ENCODE measurements at places on chromosomes 4 and X. TPM values are rescaled to one million over a fixed set of nuclear protein-coding genes. Genes with fewer than 3 reads are reported as not detected.

GRCh38 chr4:81237791-81238190, 22.8 kb upstream of the PRKG2 start:
- H3K27ac ChIP-seq = no peak overlapping the region
- H3K36me3 ChIP-seq = no peaks in the 10 kb centered on the region
- no peak for DNase-seq
- H3K4me3 ChIP-seq = no peak overlapping the region
- no peaks in the 10 kb centered on the region for H3K27me3 ChIP-seq
- no peaks in the 10 kb centered on the region for H3K4me1 ChIP-seq

DNA sequence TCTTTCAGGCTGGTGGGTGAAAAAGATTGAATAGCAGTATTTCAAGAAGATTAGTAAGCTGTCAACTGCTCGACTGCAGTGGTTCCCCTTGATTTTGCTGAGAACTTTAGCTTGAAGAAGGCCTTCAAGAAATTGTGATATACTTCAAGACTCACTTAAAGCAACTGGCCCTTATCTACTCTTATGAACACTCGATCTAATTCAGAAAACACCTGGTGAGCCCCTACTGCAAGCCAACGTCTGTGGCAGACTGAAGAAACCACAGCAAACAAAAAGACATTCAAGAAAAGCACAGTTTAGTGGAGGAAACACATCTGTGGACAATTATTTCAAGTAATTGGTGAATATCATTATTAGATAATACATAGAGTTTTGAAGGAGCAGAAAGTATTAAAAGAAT, 119.0 kb downstream of the INPP4B start:
- no peak overlapping the region for H3K4me3 ChIP-seq
- no peaks in the 10 kb centered on the region for H3K36me3 ChIP-seq
- no peak overlapping the region for H3K27ac ChIP-seq

GRCh38 chrX:13955975-13956374, 73.7 kb downstream of the GEMIN8 start:
- H3K27me3 ChIP-seq = no peaks in the 10 kb centered on the region
- no peaks in the 10 kb centered on the region for H3K36me3 ChIP-seq
- no peak overlapping the region for H3K27ac ChIP-seq

- H3K36me3 ChIP-seq = no peaks in the 10 kb centered on the region
- H3K27ac ChIP-seq = no peak overlapping the region
- H3K4me1 ChIP-seq = no peaks in the 10 kb centered on the region
These were observed 47.9 kb upstream of the RPA4 start for GRCh38 chrX:96835660-96836289.

DNA sequence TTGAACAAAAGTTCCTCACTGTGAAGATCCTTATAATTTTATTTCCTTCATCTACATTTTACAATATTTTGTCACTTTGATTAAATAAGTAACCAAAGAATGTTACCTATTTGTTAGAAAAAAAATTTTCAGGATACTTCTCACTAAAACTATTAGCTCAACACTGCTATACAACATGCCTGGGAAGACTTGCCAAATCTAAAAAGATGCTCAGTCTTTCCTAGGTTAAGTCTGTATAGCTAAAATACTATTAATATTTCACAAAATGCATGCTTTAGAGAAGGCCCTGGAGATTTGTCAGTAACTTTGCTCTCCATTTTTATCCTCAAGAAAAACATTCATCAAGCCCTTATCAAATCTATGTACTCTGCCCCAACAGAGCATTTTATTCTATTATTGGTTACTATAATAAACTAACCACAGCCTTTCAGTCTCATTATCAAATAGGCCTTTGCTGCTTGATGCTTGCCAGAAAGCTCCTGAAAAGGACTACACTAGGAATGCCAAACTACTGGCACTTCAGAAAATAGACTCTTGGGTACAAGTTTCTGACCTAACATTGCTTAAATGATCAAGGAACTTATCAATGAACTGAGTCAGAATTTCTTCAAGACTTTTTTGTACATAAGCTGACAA, 17.7 kb downstream of the NEK1 start:
- no peak overlapping the region for H3K27ac ChIP-seq
- H3K4me1 ChIP-seq = no peaks in the 10 kb centered on the region
- H3K4me3 ChIP-seq = no peak overlapping the region
- DNase-seq = no peak
- H3K36me3 ChIP-seq = no peaks in the 10 kb centered on the region

- H3K27me3 ChIP-seq = no peaks in the 10 kb centered on the region
- H3K4me1 ChIP-seq = no peaks in the 10 kb centered on the region
- DNase-seq = no peak
- H3K36me3 ChIP-seq = no peaks in the 10 kb centered on the region
These were observed 615.4 kb upstream of the SMIM31 start for GRCh38 chr4:164138521-164138920.

- DNase-seq = no peak
- H3K4me3 ChIP-seq = no peak overlapping the region
- H3K36me3 ChIP-seq = no peaks in the 10 kb centered on the region
- no peaks in the 10 kb centered on the region for H3K27me3 ChIP-seq
- no peak overlapping the region for H3K27ac ChIP-seq
- H3K4me1 ChIP-seq = no peaks in the 10 kb centered on the region
These were observed 94.6 kb upstream of the FUNDC1 start for GRCh38 chrX:44637282-44637681.

GRCh38 chr4:180852738-180853137, 1390.5 kb upstream of the TENM3 start:
- H3K4me3 ChIP-seq = no peak overlapping the region
- H3K36me3 ChIP-seq = no peaks in the 10 kb centered on the region
- DNase-seq = no peak

RIPPLY1 gene
- not detected for total RNA-seq

DNA sequence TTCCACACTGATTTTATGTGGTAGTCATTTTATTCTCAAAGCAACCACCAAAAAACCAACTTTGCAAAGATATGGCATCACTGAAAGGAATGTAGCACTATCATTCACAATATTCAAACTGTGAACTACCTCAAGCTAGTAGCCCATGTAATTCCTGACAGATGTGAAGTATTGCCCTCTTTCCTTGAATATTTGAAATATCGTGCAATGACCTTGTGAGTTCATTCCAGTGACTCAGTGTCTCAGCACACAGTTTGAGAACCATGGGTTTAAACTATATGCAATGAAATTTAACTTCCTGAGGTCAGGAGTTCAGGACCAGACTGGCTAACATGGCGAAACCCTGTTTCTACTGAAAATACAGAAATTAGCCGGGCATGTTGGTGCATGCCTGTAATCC, 20.9 kb upstream of the IQCM start:
- DNase-seq = no peak
- H3K4me1 ChIP-seq = no peaks in the 10 kb centered on the region
- H3K4me3 ChIP-seq = no peak overlapping the region
- H3K36me3 ChIP-seq = no peaks in the 10 kb centered on the region
- H3K27ac ChIP-seq = no peak overlapping the region

- no peak overlapping the region for H3K27ac ChIP-seq
- H3K36me3 ChIP-seq = no peaks in the 10 kb centered on the region
- no peaks in the 10 kb centered on the region for H3K27me3 ChIP-seq
- no peak overlapping the region for H3K4me3 ChIP-seq
- peaks cover 3% of the 10 kb centered on the region for H3K4me1 ChIP-seq
These were observed 1.2 kb downstream of the CXCL2 start for GRCh38 chr4:74097631-74098426.

DNA sequence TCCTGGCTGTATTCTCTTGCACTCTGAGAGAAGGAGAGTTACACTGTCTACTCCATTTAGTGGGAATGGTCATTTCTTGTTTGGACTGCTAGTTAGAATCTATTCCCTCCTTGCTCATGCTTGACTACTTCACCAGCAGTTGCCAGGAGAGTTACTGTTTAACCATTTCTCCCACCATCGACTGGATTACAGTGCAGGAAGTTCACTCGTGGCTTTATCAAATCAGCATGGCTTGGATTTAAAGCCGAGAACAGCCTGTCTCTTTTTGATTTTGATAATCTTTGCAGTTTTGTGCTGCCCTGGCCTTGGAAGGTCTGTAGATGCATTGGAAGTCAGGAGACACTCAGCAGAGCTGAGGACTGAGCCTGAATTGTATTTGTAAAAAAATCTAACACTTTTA, 3.2 kb downstream of the GBA3 start:
- no peaks in the 10 kb centered on the region for H3K4me1 ChIP-seq
- no peak for DNase-seq
- H3K27ac ChIP-seq = no peak overlapping the region
- no peaks in the 10 kb centered on the region for H3K36me3 ChIP-seq
- no peak overlapping the region for H3K4me3 ChIP-seq

DNA sequence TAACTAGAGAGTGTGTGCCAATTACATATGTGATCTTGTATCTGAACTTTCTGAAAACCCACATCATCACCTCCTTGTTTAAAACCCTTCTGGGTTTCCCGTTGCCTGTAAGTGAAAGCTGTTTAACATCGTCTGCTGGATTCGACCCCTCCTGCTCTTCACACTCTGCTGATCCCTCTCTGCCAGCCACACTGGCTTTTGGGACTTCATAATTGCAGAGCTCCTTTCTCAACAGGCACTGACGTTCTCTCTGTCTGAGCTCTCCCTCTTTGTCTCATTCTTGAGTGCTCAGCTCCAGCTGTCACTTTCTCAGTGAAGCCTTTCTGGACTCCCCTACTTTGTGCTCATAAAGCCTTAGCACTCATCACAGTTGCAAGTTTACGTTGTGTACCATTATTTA, 153.9 kb downstream of the CEP135 start:
- H3K4me3 ChIP-seq = no peak overlapping the region
- no peaks in the 10 kb centered on the region for H3K27me3 ChIP-seq
- H3K4me1 ChIP-seq = no peaks in the 10 kb centered on the region
- H3K27ac ChIP-seq = no peak overlapping the region
- DNase-seq = no peak

DNA sequence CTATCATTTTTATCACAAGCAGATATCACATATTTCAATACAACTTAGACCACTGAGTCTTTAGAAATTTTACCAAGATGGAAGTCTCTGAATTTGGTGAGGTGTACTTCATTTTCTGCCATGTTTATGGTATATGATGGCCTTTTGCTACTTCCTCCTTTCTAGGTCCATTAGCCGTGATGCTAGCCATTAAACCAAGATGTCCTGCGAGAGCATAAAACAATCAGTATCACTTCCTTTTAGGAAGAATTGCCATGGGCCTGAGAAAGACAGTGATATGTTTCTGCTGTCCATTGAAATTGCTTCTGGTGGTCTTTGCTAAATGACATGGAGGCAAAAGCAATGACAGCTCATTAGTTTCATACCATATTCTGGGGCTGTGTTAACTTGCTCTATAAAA, 1851.7 kb upstream of the IGFBP7 start:
- no peak for DNase-seq
- H3K4me3 ChIP-seq = no peak overlapping the region
- no peaks in the 10 kb centered on the region for H3K27me3 ChIP-seq
- no peak overlapping the region for H3K27ac ChIP-seq
- H3K36me3 ChIP-seq = no peaks in the 10 kb centered on the region

VGLL1 gene
- total RNA-seq = not detected

- no peaks in the 10 kb centered on the region for H3K4me1 ChIP-seq
- no peak overlapping the region for H3K27ac ChIP-seq
- no peak overlapping the region for H3K4me3 ChIP-seq
- H3K27me3 ChIP-seq = no peaks in the 10 kb centered on the region
- no peak for DNase-seq
These were observed 902.7 kb upstream of the EPHA5 start for GRCh38 chr4:66572949-66573348.

LUZP4 gene
- total RNA-seq = not detected

- H3K4me3 ChIP-seq = no peak overlapping the region
- no peaks in the 10 kb centered on the region for H3K27me3 ChIP-seq
- H3K36me3 ChIP-seq = no peaks in the 10 kb centered on the region
- H3K27ac ChIP-seq = no peak overlapping the region
- no peaks in the 10 kb centered on the region for H3K4me1 ChIP-seq
These were observed 92.5 kb upstream of the BRS3 start for GRCh38 chrX:136395271-136395670.

ZNF711 gene
- 8.6 TPM for total RNA-seq

PKD2 gene
- 49.3 TPM for total RNA-seq

GRCh38 chr4:35500812-35501211, 743.5 kb downstream of the ARAP2 start:
- H3K27ac ChIP-seq = no peak overlapping the region
- H3K4me3 ChIP-seq = no peak overlapping the region
- no peak for DNase-seq
- no peaks in the 10 kb centered on the region for H3K4me1 ChIP-seq

DNA sequence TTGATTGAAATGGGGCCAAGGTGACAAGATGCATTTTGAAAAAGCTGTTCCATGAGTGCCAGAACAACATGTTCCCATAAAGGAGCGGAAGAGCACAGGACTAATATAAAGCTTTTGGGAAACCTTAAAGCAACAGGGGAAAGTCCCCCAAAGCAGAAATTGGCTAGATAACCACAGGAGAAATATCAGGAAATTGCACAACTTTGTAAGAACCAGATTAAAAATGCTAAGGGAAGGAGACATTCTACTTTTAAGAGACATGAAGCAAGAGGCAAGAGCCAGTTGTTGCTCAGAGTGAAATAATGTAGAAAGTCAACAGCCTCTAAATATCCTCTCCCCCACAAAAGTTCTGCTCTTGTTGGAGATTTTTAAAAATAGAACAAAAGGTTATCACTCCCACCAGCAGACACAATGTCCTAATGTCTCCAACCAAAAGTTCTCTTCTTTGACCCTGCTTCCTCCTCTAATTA, 85.2 kb upstream of the LNX1 start:
- no peak overlapping the region for H3K4me3 ChIP-seq
- no peaks in the 10 kb centered on the region for H3K36me3 ChIP-seq
- H3K4me1 ChIP-seq = peaks cover 3% of the 10 kb centered on the region
- H3K27me3 ChIP-seq = no peaks in the 10 kb centered on the region

GRCh38 chrX:125378770-125379169, 59.1 kb downstream of the TEX13C start:
- H3K4me1 ChIP-seq = no peaks in the 10 kb centered on the region
- H3K27ac ChIP-seq = no peak overlapping the region
- H3K4me3 ChIP-seq = no peak overlapping the region

GRCh38 chr4:78057600-78058550, 752 bp downstream of the FRAS1 start:
- H3K27ac ChIP-seq = peak overlapping the region; percentile 86
- peaks cover 6% of the 10 kb centered on the region for H3K4me1 ChIP-seq
- H3K27me3 ChIP-seq = no peaks in the 10 kb centered on the region
- DNase-seq = peak; percentile 73
- no peaks in the 10 kb centered on the region for H3K36me3 ChIP-seq

PLXNA3 gene
- total RNA-seq = 20.7 TPM

GRCh38 chrX:88146577-88146976, 600.4 kb upstream of the CPXCR1 start:
- H3K27ac ChIP-seq = no peak overlapping the region
- no peak for DNase-seq
- no peaks in the 10 kb centered on the region for H3K27me3 ChIP-seq
- H3K4me1 ChIP-seq = no peaks in the 10 kb centered on the region
- H3K4me3 ChIP-seq = no peak overlapping the region

GRCh38 chr4:33302321-33302720, 2582.2 kb downstream of the PCDH7 start:
- H3K27me3 ChIP-seq = no peaks in the 10 kb centered on the region
- no peak overlapping the region for H3K4me3 ChIP-seq
- H3K4me1 ChIP-seq = no peaks in the 10 kb centered on the region
- no peaks in the 10 kb centered on the region for H3K36me3 ChIP-seq
- H3K27ac ChIP-seq = no peak overlapping the region
- no peak for DNase-seq

TLR10 gene
- not detected for total RNA-seq
